Stimulated activated CD8-positive, alpha-beta memory T cell treated with anti-CD3 and anti-CD28 coated beads, Interleukin-12 subunit alpha, Interleukin-12 subunit beta, amount 100 ng/mL, for 1 hour (primary cell): ENCODE measurements at places on chromosomes 3 and 15.

- no peak for DNase-seq
Measured at GRCh38 chr3:58492494-58492905, 604 bp downstream of the KCTD6 start.

DNA sequence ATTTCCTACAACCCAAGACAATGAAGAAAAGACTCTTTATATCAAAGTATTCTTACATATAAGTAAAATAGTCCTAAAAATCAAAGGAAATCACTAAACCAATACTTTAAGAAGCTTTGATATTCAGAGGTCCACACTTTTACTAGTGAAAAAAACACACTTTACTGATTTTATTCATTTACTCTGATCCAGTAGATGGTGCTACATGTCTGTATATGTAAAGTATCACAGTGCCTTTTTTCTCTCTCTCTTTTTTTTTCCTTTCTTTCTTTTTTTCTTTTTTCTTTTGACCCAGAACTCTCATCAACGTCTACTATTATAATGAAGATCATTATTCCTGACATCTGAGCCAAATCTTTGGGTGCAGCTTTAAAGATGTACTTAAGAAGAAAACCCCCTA lies 10.8 kb upstream of the CCDC39 start:
- no peak for DNase-seq

GRCh38 chr3:131669600-131669999 lies 166.8 kb upstream of the MRPL3 start:
- DNase-seq, result no peak

DNA sequence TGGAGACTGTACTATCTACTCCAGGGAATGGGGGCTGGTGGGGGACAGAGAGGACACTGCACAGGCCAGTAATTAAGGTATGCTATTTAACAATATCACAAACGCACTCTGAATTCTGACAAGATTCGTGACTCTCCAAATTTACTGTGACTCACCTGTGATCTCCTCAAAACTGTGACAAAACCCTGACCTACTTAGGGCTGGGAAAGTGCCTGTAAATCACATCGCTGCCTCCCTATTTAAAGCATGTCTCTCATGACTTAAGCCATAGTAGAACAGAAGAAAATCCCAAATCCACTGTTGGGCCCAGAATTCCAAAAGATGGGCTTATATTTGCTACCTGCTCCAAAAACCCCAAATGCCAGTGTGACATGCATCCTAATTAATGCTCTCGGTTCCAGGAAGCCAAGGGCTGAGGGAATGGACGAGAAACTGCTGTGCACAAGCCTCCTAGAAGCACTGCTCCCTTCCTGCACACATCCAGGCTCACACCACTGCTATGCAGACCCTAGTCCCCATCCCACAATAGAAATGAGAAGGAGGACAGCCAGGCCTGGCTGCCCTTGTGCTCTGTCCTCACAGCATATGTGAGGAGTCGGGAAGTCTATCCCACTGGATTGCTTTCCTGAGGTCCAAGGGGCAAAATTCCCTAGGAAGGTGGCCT lies 187.7 kb upstream of the CHRNA7 start:
- no peak for DNase-seq

- no peak for DNase-seq
Measured at GRCh38 chr15:91224755-91225380, 124.8 kb downstream of the SV2B start.

DNA sequence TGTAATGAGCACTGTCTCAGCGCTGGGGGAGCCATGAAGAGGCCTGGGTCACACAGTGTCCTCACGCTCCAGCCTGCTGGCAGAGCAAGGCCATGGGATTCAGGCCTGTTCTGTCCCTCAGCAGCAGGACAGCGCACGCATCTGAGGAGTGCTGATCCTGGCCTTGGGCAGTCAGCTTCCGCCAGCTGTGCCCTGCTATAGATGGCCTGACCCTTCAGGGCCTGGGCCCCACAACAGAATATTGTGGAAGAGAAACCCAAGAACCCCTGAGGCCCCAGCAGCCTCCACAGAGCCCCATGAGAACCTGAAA lies 78.6 kb downstream of the SRGAP3 start:
- no peak for DNase-seq

DNA sequence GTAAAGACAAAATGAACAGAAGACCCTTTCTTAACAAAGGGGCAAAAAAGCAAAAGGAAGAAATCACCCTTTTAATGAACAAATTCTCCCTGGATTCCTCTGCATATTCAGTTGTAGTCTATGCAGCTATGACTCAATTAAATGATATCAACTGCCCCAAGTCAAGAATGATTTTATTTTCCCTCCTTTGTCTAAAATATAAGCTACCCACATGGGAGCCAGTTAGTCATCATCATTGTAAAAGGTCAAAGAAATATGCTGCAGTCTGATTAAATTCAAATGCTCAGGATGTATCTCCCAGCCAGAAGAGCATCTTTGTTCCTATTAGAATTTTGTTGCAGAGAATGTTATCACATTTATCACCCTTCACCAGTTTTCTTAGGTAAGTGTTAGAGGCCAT lies 84.0 kb downstream of the SST start:
- no peak for DNase-seq

- DNase-seq, result no peak
Measured at GRCh38 chr3:46755646-46756045, 38.0 kb upstream of the PRSS50 start.

DNA sequence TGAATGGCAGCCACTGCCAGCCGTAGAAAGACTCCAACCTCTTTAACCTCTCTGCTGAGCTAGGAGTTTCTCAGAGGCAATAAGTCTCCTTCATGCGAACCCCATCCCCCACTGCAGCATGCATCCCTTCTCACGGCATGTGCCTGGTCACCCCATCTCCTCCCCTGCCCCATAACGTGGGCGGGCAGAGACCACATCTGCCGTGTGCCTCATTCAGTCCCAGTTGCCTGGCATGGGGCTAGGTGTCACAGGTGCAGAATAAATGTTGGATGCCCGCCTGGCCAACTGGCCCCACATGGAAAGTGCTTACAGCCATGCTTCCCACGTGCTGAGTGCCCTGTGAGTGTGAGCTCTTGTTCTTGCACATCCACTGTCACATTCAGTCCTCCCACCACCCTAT lies 43.5 kb upstream of the NTRK3 start:
- DNase-seq, result no peak

GRCh38 chr15:58313304-58313703 lies 118.5 kb upstream of the LIPC start:
- no peak for DNase-seq

DNA sequence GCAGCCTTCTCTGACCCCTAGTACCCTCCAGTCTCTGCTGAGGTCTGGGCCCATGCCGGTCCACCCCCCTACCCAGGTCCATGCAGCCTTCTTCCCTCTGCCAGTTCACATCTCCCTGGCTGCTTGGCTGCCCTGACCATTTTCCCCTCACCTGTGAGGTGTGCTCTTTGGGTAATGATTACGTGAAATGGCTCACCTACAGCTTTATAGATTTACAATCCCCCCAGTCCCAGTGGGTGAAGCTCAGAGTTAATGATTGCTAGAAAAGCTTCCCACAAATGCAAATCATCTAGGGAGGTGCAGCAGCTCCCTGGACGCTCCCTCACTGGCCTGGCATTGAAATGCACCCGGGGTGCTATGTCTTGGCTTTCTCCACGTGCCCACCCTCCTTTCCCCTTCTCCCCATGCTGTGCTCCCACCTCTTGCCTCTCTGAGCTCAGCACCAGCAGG lies 18.7 kb downstream of the PAQR5 start:
- DNase-seq, result no peak
